ENCODE measurements at places on chromosomes 7 and 10.

DNA sequence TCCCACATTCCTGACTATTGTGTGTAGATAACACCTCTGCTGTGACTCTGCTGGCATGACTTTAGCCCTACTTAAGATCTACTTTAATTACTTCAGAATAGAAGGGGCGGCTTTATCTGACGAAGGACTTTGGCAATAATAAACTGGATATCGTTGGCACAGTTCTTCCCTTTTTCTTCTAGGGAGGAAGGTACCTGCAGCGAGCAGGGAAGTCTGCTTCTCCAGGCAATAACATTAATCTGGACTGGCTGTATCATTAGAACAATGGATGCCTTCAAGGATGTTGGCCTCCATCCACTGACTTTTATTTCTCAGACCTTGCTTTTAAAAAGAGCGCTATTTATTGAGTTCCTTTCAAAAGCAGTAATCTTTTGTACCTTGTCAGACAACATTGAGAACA is 172.6 kb upstream of the THSD7A start:
- DNase-seq, result no peak

- DNase-seq, result no peak
These were observed 36.9 kb downstream of the CYP26A1 start for GRCh38 chr10:93110472-93111146.

DNA sequence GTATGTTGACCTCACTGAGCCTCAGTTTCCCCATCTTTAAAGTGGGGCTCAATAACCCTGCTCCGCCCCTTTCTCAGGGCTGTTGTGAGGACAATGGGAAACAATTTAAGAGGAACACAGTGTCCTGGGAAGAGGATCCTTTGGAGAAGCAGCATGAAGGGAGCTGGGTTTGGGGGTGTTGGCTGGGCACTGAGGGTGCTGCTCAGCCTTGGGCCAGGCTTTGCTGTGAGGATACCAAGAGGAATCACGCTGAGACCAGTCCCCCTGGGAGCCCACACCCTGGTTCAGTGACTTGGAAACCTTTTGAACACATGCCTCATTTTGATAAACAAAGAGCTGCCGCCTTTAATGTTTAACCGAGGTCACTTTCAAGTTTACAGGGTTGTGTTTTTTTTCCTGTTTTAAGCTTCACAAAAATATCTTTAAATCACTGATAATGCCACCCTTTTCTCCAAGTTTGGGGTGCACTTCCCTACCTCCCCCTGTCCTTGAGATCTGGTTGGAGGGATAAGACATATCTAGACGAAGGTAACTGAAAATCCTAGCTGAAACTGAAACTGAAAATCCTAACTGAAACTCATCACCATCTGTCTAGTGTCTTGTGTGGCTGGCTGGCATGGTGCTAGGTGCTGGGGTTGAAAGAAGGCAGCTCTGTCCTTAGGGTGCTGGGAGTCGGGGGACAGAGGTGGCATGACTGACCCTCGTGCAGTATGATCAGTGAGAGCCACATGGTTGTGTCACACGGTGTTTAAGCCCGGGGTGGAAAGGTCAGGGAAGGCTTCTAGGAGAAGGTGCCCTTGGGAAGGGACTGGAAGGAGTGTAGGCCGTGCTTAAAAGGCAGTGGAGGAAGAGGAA is 27.7 kb downstream of the ZNF775 start:
- peak; percentile 37 for DNase-seq

- DNase-seq, result no peak
These were observed 18.8 kb upstream of the ANKRD1 start for GRCh38 chr10:90939648-90940047.

DNA sequence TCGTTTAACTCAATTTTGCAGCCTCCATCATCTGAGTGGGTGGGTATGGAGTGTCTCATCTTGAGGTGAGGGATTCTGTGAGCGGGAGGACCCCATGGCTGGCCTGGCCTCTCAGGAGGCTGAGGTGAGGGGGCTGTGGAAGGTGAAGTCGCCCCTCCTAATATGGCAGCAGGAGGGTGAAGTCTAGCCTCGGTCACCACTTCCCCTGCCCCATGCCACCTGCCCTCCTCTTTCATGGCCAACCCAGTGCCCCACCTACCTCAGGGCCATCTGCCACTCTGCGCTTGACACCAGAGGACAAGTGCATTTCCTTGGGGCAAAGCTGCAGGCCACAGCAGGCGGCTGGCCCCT is 8.7 kb downstream of the RASGEF1A start:
- DNase-seq, result no peak

DNA sequence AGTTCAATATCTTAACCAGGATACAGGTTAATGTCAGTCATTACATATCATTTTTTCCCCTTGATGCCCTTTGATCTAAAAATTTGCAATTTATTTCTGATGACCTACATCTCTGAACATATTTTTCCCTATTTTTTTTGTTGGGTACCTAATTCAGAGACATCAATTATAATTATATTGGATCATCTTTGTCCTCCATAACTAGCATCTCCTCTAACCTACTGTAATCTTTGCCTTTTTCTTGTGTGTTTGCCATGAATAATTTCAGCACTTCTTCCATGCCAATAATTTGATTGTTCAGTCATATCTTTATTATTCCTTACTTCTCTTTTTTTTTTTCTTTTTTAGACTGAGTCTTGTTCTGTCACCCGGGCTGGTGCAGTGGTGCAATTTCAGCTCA is 39.2 kb upstream of the FGFR2 start:
- no peak for DNase-seq

DNA sequence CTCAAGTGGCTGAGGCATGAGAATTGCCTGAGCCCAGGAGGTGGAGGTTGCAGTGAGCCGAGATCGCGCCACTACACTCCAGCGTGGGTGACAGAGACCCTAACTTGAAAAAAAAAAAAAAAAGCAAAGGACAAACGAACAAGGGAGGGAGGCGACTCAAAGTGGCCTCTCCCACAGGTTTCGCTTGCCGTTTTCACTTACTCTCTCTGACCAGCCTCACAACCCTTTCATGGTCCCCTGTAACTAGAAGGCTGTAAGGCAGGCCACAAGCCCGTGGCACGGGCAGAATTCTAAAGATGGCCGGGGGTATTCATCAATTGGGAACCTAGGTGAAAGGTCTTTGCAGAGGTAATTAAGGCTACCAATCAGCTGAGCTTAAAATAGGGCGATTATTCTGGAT is 25.5 kb downstream of the GNA12 start:
- DNase-seq, result no peak

All from amniotic epithelial cell (primary cell).